ENCODE measurements at places on chromosomes 2 and 18. TPM values are rescaled to one million over a fixed set of nuclear protein-coding genes. Genes with fewer than 3 reads are reported as not detected.

The ZNF521 gene
- 21.4 TPM for total RNA-seq

The SPP2 gene
- total RNA-seq: not detected

The MYO3B gene
- total RNA-seq: 5.2 TPM

The SRD5A2 gene
- not detected for total RNA-seq

GRCh38 chr2:1651121-1652033 lies 92.9 kb downstream of the PXDN start:
- peaks cover 63% of the 10 kb centered on the region for H3K36me3 ChIP-seq
- no peak overlapping the region for H3K4me3 ChIP-seq
- no peak overlapping the region for H3K27ac ChIP-seq
- no peaks in the 10 kb centered on the region for H3K27me3 ChIP-seq
- peak; percentile 35 for DNase-seq
- no peaks in the 10 kb centered on the region for H3K4me1 ChIP-seq

GRCh38 chr2:151730262-151730975 lies 3.9 kb downstream of the NEB start:
- H3K4me3 ChIP-seq: no peak overlapping the region
- DNase-seq: no peak
- no peaks in the 10 kb centered on the region for H3K36me3 ChIP-seq
- H3K27ac ChIP-seq: no peak overlapping the region

Data from endodermal cell (in vitro differentiated cells).